ENCODE measurements at places on chromosomes 1 and 21.

GRCh38 chr1:116732726-116733125 is 21.5 kb upstream of the CD2 start:
- no peak for DNase-seq

- DNase-seq = no peak
Observed at GRCh38 chr1:165949335-165950130, 122.1 kb downstream of the UCK2 start.

- DNase-seq = no peak
Observed at GRCh38 chr1:85359874-85360721, 83.7 kb upstream of the BCL10 start.

DNA sequence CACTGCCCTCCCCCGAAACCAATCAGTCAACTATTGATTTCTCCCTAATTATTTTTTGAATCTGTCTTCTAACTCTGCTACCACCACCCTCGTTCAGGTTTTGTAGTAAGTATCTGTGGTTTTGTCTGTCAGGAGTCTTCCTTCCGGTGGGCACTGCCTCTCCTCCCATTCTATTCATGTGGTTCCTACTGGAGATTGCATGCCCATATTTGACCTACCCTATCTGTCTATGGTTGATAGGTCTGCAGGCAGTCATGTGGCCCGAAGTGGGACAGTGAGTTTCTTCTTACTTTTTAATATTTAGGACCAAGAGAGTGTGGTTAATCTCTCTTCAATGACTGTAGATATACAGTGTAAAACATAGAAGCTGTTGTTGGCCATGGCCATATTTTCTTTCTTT is 17.8 kb upstream of the MAST2 start:
- no peak for DNase-seq

DNA sequence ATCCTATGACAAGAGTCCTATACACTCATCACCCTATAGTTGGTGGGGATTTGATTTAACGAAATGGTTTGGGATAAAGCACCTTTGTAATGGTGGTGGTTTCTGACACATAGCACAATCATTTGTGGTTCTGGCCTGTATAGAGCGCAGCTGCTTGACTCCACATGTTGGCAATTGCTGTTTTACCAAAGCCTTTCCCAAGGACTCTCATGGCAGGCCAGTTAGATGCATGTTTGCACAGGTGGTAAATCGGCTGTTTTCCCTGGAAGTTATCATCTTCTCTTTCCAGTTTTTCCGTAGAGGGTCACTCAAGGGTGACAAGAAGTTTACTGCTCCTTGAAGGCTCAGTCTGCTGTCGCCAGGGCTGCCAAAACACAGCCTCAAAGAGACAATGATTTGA is 17.1 kb upstream of the XPR1 start:
- DNase-seq = no peak

GRCh38 chr1:8551057-8551456 is 233.1 kb downstream of the SLC45A1 start:
- DNase-seq = no peak

- DNase-seq = no peak
Observed at GRCh38 chr1:236524895-236525184, 1.1 kb downstream of the LGALS8 start.

All from cortex of kidney (tissue), 1 donor.